ENCODE measurements at places on chromosomes 16 and 17. TPM values are rescaled to one million over a fixed set of nuclear protein-coding genes. Genes with fewer than 3 reads are reported as not detected.

Gene SETD1A
- 34.5 TPM for total RNA-seq

Gene PRSS53
- total RNA-seq, result 5.1 TPM

Gene PRCD
- 0.77 TPM for total RNA-seq

Gene CCDC78
- total RNA-seq, result 7.7 TPM

Gene MSLN
- not detected for total RNA-seq

Gene KRTAP1-1
- not detected for total RNA-seq

DNA sequence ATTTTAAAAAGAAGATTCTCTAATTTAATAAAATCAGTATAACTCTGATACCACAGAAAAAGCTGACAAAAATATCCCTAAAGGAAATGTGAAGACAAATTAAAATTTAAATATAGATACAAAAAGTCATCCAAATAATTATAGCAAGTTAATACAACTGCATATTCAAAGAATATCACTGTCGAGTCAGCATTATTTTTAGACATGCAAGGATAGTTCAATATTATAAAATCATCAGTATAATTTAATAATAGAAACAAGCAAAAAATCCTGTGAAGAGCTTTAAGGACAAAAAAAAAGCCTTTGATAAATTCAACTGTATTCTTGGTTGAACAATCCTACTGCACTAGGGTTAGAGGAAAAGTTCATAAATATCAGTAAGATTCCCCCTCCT, 21.0 kb upstream of the CDYL2 start:
- DNase-seq, result no peak
- no peaks in the 10 kb centered on the region for H3K36me3 ChIP-seq
- H3K27me3 ChIP-seq, result no peaks in the 10 kb centered on the region
- no peaks in the 10 kb centered on the region for H3K4me1 ChIP-seq
- no peak overlapping the region for H3K27ac ChIP-seq
- no peak overlapping the region for H3K4me3 ChIP-seq

- no peak for DNase-seq
- H3K36me3 ChIP-seq, result peaks cover 2% of the 10 kb centered on the region
- H3K4me3 ChIP-seq, result no peak overlapping the region
- no peaks in the 10 kb centered on the region for H3K27me3 ChIP-seq
- H3K4me1 ChIP-seq, result no peaks in the 10 kb centered on the region
Measured at GRCh38 chr17:63240106-63240505, 206.0 kb downstream of the CYB561 start.

DNA sequence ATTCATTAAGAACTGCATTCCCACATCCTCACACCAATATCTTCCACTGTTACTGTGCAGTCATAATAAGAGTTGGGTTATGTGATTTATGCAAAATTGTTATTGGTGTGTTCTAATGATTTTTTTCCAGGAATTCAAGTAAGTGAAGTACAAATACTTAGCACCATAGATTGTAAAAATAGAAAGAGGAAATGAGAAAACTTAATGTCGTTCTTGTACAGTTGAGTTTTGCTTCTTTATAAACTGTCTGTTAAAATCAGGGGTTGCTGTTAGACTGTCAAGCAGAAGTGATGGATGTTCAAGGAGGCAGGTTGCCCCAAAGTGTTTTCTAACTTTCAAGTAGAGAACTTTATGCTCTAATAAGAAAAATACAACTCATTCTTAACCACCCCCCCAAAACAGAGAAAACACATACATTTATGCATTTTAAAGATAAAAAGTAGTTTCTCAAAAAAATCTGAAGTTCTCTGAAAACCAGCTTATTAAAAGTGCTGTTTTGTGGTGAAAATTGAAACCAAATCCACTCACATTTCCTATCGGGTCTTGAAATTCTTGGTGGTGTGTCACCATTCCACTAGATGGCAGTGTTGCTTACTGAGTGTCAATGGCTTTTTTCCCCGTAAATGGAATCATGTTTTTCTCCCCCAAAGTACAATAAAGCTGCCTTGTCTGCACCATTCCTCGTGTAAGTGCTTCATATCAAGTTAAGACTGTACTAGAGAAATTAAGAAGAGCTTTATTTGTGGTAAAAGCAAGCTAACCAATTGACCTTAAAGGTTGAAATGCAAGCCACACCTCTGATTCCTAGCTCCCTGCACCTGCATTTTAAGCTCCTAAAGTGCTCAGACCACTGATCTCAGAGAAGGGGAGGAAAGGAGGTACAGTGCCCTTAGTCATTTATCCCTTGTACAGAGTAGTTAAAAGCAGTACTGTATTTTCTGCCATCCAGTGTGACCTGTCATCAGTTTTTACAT, 4.7 kb upstream of the IGSF6 start:
- H3K27ac ChIP-seq, result no peak overlapping the region
- peak; percentile 86 for DNase-seq
- H3K4me3 ChIP-seq, result no peak overlapping the region
- H3K36me3 ChIP-seq, result peaks cover 14% of the 10 kb centered on the region

DNA sequence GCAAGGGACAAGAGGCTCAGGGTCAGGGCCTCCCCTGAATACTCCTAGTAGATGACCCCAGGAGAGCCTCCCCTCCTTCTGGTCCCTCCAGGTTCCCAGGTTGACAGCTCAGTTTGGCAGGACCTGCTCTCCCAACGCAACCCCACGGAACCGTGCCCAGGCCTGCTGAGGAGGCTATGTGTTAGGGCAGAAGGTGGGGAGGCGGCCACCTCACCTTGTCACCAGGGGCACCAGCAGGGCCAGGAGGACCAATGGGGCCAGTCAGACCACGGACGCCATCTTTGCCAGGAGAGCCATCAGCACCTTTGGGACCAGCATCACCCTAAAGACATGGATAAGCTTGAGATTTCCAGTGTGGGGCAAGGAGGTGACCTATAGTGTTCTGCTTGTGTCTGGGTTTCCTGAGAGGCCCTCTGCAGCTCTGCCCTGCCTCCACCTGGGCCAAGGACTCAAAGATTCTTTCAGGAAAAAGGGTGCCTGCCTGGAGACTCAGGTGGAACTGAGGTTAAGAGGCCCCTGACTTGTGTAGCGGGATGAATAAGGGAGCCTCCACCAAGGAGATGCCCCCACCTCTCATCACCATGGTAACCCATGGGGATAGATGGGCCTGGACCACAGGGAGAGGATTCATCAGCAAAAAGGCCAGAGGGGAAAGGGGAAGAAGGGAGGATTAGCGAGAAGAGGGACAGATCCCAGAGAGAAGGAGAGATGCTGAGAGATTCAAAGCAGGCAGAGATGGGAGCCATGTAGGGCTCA, 10.7 kb downstream of the COL1A1 start:
- no peak overlapping the region for H3K4me3 ChIP-seq
- H3K36me3 ChIP-seq, result peaks cover 13% of the 10 kb centered on the region
- no peak for DNase-seq
- H3K4me1 ChIP-seq, result peaks cover 10% of the 10 kb centered on the region
- H3K27me3 ChIP-seq, result no peaks in the 10 kb centered on the region

GRCh38 chr16:4688674-4689045, 4.7 kb upstream of the NUDT16L1 start:
- H3K27me3 ChIP-seq, result no peaks in the 10 kb centered on the region
- no peak overlapping the region for H3K27ac ChIP-seq
- DNase-seq, result no peak
- peaks cover 20% of the 10 kb centered on the region for H3K36me3 ChIP-seq
- no peak overlapping the region for H3K4me3 ChIP-seq

- H3K4me1 ChIP-seq, result peaks cover under 1% of the 10 kb centered on the region
- no peak overlapping the region for H3K27ac ChIP-seq
- no peaks in the 10 kb centered on the region for H3K36me3 ChIP-seq
- no peak overlapping the region for H3K4me3 ChIP-seq
- H3K27me3 ChIP-seq, result no peaks in the 10 kb centered on the region
Measured at GRCh38 chr17:17349724-17350106, 46.5 kb downstream of the NT5M start.

- DNase-seq, result no peak
- no peak overlapping the region for H3K27ac ChIP-seq
- no peaks in the 10 kb centered on the region for H3K27me3 ChIP-seq
- no peaks in the 10 kb centered on the region for H3K36me3 ChIP-seq
- H3K4me3 ChIP-seq, result no peak overlapping the region
Measured at GRCh38 chr17:33803686-33804085, 451.4 kb upstream of the CCL2 start.

GRCh38 chr17:2174014-2174413, 119.1 kb downstream of the HIC1 start:
- H3K27me3 ChIP-seq, result no peaks in the 10 kb centered on the region
- DNase-seq, result no peak
- peaks cover 10% of the 10 kb centered on the region for H3K36me3 ChIP-seq
- H3K27ac ChIP-seq, result no peak overlapping the region
- H3K4me3 ChIP-seq, result no peak overlapping the region

GRCh38 chr16:11342021-11342855, 3.0 kb upstream of the RMI2 start:
- peaks cover 13% of the 10 kb centered on the region for H3K4me1 ChIP-seq
- H3K4me3 ChIP-seq, result no peak overlapping the region
- DNase-seq, result no peak
- H3K36me3 ChIP-seq, result no peaks in the 10 kb centered on the region
- no peaks in the 10 kb centered on the region for H3K27me3 ChIP-seq
- no peak overlapping the region for H3K27ac ChIP-seq

- no peaks in the 10 kb centered on the region for H3K27me3 ChIP-seq
- no peak overlapping the region for H3K27ac ChIP-seq
- no peaks in the 10 kb centered on the region for H3K4me1 ChIP-seq
- peak; percentile 37 for DNase-seq
Measured at GRCh38 chr17:42221886-42222745, 27.8 kb upstream of the GHDC start.

GRCh38 chr16:67429799-67430503, 970 bp upstream of the HSD11B2 start:
- no peak overlapping the region for H3K4me3 ChIP-seq
- DNase-seq, result no peak
- H3K4me1 ChIP-seq, result peaks cover 15% of the 10 kb centered on the region
- H3K36me3 ChIP-seq, result no peaks in the 10 kb centered on the region

DNA sequence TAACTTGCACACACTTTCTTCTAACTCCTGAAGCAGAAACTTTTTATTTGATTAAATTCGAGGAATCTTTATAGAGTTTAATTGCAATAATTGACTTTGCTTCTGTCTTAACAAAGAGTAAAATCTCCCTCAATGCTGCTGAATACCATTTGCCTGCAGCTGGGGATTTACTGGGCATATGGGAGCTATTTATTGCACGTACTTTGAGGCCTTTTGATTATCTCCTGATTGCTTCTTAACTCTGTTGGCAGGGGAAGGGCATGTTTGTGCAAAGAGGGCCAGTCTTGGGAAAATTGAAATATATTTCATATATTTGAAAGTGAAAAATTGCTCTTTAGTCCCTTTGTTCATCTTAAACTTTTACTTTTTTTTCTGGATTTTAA, 156.8 kb upstream of the CHMP6 start:
- H3K27me3 ChIP-seq, result no peaks in the 10 kb centered on the region
- H3K36me3 ChIP-seq, result no peaks in the 10 kb centered on the region
- no peak overlapping the region for H3K4me3 ChIP-seq
- H3K27ac ChIP-seq, result no peak overlapping the region

DNA sequence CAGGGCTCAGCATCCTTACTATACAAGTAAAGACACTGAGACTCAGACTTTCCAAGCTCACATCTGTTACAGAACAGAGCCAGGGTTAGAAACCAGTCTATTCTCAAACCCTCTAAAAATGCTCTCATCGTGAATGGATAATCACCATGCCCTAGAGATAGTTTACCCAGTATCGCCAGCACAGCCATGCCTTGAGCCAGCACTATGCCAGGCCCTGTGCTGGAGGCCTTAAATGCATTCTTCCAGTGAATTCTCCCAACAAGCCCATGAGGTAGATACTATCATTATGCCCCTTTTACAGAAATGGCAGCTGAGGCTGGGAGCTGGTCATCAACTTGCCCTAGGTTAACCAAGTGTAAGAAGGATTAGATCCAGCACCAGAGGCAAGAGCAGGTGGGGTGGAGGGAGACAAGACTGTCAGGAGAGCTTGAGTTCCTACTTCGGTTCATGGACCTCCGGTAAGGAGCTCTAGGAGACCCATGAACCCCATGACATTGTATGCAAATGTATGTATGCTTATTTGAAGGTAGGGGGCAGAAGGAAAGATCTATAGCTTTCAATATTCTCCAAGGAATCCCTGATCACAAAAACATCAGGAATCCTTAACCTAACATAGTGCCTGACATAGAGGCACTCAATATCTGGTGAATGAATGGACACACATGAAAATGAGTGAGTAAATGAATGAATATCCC, 5.2 kb downstream of the KRT14 start:
- H3K4me1 ChIP-seq, result peaks cover 5% of the 10 kb centered on the region
- DNase-seq, result no peak
- H3K27me3 ChIP-seq, result peaks cover 7% of the 10 kb centered on the region
- no peaks in the 10 kb centered on the region for H3K36me3 ChIP-seq
- no peak overlapping the region for H3K4me3 ChIP-seq

- H3K27me3 ChIP-seq, result no peaks in the 10 kb centered on the region
- H3K36me3 ChIP-seq, result no peaks in the 10 kb centered on the region
- no peak overlapping the region for H3K4me3 ChIP-seq
- no peak for DNase-seq
Measured at GRCh38 chr16:23917621-23918020, 81.8 kb downstream of the PRKCB start.

GRCh38 chr17:42459256-42459800, 650 bp downstream of the ATP6V0A1 start:
- peaks cover 24% of the 10 kb centered on the region for H3K27me3 ChIP-seq
- peak; percentile 36 for DNase-seq
- peak overlapping the region; percentile 57 for H3K27ac ChIP-seq

DNA sequence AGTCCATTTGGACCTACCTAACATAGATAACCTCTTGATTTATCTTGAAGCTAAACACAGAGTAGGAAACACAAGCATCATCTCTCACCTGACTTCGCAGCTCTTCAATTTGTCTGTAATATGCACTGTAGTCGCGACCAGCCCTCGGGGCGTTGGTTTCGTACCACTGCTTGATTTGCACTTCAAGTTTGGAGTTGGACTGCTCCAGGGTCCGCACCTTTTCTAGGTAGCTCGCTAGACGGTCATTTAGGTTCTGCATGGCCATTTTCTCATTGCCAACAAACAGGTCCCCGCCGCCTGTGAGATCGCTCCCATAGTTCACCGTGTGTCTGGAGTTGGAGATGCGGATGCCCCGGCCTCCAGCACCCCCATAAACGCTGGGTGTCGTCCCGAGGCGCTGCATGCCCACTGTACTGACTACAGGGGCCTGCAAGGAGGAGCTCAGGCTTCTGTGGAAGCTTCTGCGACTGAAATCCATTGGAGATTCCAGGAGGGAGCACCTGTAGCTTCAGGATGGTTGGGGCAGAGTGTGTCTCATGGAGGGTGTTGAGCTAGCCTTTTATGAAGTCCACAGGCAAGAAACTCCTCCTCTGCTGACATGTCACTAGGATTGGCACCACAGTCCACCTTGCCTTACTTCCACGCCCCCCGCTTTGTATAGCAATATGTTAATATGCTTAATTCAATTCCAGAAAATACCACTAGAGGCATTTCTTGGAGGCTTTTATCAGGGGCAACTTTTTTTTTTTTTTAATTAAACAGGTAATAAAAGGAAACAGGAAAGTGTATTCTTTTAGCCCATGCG, at the start of gene KRT20:
TSS of gene KRT20 (minus strand) at position 535 of the 805 bp plus-strand sequence. CDS start at position 478, 57 bp downstream.
- H3K4me1 ChIP-seq, result no peaks in the 10 kb centered on the region
- no peak within 1 kb of the TSS for H3K4me3 ChIP-seq
- H3K27me3 ChIP-seq, result peaks cover 9% of the 10 kb centered on the region
- DNase-seq, result no peak
- H3K36me3 ChIP-seq, result no peaks in the 10 kb centered on the region
